ENCODE measurements at places on chromosomes 12 and 14.

GRCh38 chr14:64220056-64220455, 74.1 kb downstream of the ESR2 start:
- DNase-seq: no peak

DNA sequence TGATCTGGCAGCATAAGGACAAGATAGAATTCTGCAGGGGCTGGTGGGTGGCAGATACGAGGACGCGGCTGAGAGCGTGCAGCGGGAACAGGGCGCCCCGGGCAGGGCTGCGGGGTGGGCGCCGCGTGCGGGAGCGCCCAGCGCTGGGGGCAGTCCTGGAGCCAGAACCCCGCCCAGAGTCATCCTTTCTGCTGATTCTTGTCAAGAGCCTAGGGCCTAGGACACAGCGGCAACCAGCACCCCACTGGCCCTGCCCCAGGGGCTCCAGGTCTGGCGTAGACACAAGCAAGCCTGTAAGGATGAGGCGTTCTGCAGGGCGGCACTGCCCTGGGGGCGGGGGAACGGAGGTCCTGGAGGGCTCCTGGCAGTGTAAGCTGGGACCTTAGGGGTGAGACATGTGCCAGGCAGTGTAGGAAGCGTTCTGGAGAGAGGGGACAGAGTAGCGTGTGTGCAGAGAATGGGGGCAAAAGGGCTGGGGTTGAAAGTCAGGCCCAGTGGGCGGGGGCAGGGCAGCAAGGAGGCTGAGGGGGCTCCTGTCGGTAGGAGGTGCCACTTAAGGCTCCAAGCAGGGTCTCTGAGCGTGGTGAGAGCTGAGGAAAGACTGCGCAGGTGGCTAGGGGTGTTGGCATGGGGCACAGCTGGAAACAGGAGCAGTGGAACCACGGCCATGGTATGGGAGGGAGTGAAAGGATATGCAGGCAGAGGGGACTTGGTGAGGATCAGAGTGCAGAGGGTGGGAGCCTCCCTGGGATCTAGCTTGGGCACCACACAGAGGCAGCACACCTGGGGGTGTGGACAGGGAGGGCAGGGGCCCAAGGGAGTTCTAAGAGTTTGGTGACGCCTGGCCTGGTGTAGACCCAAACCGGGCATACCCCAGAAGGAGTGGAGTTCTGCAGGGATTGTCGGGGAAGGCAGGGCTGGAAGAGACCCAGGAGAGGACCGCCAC, 845 bp upstream of the AHNAK2 start:
- no peak for DNase-seq

DNA sequence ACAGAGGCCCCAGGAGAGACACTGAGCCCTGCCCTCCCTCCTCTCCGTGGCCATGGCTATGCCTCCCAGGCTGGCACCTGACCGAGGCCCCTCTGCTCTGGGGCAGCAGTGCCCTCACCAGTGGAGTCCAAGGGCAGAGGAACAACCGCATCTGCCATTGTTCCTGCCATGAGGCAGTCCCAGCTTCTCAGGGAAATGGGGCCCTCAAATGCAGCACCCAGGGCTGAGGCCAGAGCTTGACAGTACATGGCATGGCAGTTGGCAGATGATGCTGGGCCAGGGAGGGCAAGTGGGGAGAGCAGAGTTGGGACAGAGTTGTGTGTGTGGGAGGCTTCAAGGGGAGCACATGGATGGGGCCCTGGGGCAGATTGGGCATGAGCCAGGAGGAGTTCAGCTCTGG, 21.1 kb upstream of the KRT77 start:
- no peak for DNase-seq

GRCh38 chr14:51457843-51458562, 193.7 kb upstream of the FRMD6 start:
- no peak for DNase-seq

DNA sequence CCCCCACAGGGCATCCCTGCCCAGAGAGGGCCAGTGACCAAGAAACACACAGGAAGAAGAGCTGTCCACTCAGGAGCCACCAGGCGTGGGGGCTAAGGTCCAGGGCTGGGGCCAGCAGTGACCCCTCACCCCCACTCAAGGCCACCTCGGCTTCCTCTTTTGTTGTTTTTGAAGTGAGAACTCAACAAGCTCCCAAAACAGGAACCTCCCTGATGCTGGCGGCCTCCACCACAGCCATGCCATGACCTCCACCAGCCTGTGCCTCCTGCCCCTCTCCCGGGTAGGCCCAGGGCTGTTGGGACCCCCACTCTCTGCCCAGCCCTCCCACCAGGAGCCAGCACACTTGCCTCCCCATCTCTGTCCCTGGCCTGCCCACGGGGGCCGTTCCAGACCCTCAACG, 7.8 kb downstream of the AKT1 start:
- DNase-seq: no peak

DNA sequence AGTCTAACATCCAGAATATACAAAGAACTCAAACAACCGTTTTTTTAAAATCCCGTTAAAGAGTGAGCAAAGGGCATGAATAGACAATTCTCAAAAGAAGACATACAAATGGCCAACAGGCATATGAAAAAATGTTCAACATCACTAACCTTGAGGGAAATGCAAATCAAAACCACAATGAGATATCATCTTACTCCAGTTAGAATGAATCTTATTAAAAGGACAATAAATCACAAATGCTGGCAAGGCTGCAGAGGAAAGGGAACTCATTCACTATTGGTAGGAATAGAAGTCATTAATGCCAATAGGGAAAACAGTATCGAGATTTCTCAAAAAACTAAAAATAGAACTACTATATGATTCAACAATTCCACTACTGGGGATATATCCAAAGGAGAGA, 520.1 kb downstream of the RMST start:
- DNase-seq: no peak

DNA sequence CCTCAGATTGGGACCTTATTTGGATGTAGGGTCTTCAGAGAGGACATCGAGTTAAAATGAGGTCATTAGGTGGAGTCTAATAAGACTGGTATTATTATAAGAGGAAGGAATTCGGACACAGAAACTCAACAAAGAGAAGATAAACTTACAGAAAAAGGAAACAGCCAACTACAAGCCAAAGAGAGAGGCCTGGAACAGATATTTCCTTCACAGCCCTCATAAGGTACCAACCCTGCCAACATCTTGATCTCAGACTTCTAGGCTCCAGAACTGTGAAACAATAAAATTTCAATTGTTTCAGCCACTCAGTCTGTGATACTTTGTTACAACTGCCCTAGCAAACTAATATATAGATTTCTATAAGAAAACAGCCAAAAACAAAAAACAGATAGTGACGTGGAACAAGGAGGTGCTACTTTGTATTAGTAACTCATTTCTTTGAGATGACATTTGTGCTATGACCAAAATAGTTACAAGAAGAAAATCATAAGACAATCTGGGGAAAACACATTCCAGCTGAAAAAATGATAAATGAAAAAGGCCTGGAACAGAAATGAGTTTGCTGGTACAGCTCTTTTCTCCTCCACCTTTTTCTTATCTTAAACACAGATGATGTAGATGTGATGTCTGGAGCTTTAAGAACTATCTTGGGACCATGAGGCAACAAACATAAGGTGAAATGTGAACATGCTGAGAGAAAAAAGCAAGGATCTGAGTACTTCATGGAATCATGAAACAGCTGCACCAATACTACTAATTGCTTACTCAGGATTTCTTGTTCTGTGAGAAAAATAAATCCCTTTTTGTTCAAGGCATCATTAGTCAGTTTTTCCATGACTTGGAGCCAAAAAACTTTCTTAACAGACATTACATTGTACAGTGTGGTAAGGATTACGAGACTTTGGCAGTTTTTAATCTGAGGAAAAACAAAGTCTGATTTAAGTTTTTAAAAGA, 243.2 kb downstream of the ANO6 start:
- no peak for DNase-seq

GRCh38 chr14:59176765-59177164, 11.7 kb upstream of the DAAM1 start:
- no peak for DNase-seq

- DNase-seq: no peak
Observed at GRCh38 chr12:109871668-109872314, 8.6 kb downstream of the GLTP start.

GRCh38 chr12:15688202-15688736, 100.9 kb downstream of the EPS8 start:
- peak; percentile 36 for DNase-seq

GRCh38 chr14:61495809-61496208, 174.4 kb downstream of the PRKCH start:
- no peak for DNase-seq

GRCh38 chr14:72024043-72024407, 91.8 kb downstream of the RGS6 start:
- no peak for DNase-seq

GRCh38 chr14:64221391-64222003, 72.7 kb downstream of the ESR2 start:
- no peak for DNase-seq
